ENCODE measurements at places on chromosomes 2 and 18. TPM values are rescaled to one million over a fixed set of nuclear protein-coding genes. Genes with fewer than 3 reads are reported as not detected.

DNA sequence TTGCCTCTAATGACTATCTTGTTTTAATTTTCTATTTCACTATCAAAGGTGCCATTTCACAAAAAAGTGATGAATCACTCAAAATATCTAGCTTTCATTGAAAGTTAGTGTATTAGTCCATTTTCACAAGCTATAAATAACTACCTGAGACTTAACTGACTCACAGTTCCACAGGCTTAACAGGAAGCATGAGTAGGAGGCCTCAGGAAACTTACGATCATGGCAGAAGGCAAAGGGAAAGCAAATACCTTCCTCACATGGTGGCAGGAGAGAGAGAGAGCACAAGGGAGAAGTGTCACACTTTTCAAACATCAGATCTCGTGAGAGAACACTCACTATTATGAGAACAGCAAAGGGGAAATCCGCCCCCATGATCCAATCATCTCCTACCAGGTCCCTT, 1220.4 kb upstream of the ZEB2 start:
- DNase-seq, result no peak
- no peaks in the 10 kb centered on the region for H3K36me3 ChIP-seq
- H3K4me3 ChIP-seq, result no peak overlapping the region
- H3K27me3 ChIP-seq, result peaks cover 1% of the 10 kb centered on the region
- H3K4me1 ChIP-seq, result peaks cover 11% of the 10 kb centered on the region

GRCh38 chr18:24536326-24536725, 75.9 kb downstream of the HRH4 start:
- peaks cover 27% of the 10 kb centered on the region for H3K27me3 ChIP-seq
- DNase-seq, result no peak
- H3K4me3 ChIP-seq, result no peak overlapping the region

- H3K36me3 ChIP-seq, result no peaks in the 10 kb centered on the region
- H3K27me3 ChIP-seq, result peaks cover 12% of the 10 kb centered on the region
- no peak overlapping the region for H3K27ac ChIP-seq
- no peak for DNase-seq
- H3K4me3 ChIP-seq, result no peak overlapping the region
Measured at GRCh38 chr2:108377401-108377800, 353 bp upstream of the SULT1C4 start.

Gene GRB14
- total RNA-seq, result not detected

- no peak for DNase-seq
- H3K4me1 ChIP-seq, result no peaks in the 10 kb centered on the region
- no peak overlapping the region for H3K27ac ChIP-seq
- no peak overlapping the region for H3K4me3 ChIP-seq
- no peaks in the 10 kb centered on the region for H3K36me3 ChIP-seq
Measured at GRCh38 chr2:21198637-21199036, 74.9 kb downstream of the TDRD15 start.

- no peak for DNase-seq
- no peaks in the 10 kb centered on the region for H3K36me3 ChIP-seq
- H3K4me1 ChIP-seq, result no peaks in the 10 kb centered on the region
- H3K4me3 ChIP-seq, result no peak overlapping the region
- no peak overlapping the region for H3K27ac ChIP-seq
Measured at GRCh38 chr18:5756823-5757222, 138.5 kb downstream of the TMEM200C start.

- H3K36me3 ChIP-seq, result no peaks in the 10 kb centered on the region
- peaks cover 6% of the 10 kb centered on the region for H3K27me3 ChIP-seq
- no peak overlapping the region for H3K4me3 ChIP-seq
- no peaks in the 10 kb centered on the region for H3K4me1 ChIP-seq
Measured at GRCh38 chr2:162473-163382, 101.1 kb downstream of the SH3YL1 start.

Gene CNTNAP5
- total RNA-seq, result not detected

Gene DTNA
- not detected for total RNA-seq

DNA sequence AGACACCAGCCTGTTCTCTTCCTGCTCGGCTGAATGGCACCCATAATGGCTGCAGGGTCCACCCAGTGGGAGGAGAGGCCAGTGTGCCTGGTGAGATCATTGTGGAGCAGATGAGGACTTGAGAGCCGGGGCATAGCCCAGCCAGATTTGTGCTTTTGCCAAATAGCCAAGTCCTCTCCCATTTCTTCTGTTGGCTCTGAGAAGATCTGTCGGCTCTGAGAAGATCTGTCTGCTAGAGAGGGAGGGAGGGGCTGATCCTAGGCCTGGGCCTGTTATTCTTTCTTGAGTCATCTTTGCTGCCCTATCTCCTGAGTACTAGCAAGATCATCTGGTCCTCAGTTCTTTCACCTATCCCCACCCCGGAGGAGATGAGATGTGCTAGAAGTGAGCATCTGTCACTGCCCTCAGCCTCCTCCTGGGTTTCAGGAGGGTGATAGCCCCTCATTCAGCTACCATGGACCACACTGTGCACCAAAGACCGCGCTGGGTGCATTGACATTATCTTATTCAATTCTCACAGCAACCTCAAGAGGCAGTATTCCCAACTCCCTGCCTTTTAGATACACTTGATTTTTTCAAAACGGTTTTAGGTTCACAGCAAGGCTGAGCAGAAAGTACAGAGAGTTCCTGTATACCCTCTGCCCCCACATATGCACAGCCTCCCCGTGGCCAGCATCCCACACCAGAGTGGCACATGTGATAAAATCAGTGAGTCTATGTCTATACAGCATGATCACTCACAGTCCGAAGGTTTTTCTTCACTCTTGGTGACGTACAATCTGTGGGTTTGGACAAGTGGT, 98.6 kb downstream of the CAPN13 start:
- peaks cover 3% of the 10 kb centered on the region for H3K4me1 ChIP-seq
- no peaks in the 10 kb centered on the region for H3K36me3 ChIP-seq
- no peak overlapping the region for H3K4me3 ChIP-seq
- H3K27ac ChIP-seq, result no peak overlapping the region
- no peak for DNase-seq

Gene RBM44
- total RNA-seq, result 0.42 TPM

- H3K27me3 ChIP-seq, result no peaks in the 10 kb centered on the region
- H3K36me3 ChIP-seq, result no peaks in the 10 kb centered on the region
- H3K27ac ChIP-seq, result no peak overlapping the region
- no peak for DNase-seq
Measured at GRCh38 chr2:71896385-71897136, 251.1 kb downstream of the CYP26B1 start.

Gene LBH
- total RNA-seq, result 176 TPM

Gene CCL20
- 4.4 TPM for total RNA-seq

Gene RFTN2
- total RNA-seq, result not detected

Gene PGAP1
- total RNA-seq, result 27.1 TPM

- no peak overlapping the region for H3K4me3 ChIP-seq
- no peaks in the 10 kb centered on the region for H3K36me3 ChIP-seq
- no peak for DNase-seq
Measured at GRCh38 chr2:26613241-26614215, 27.6 kb downstream of the CIB4 start.

DNA sequence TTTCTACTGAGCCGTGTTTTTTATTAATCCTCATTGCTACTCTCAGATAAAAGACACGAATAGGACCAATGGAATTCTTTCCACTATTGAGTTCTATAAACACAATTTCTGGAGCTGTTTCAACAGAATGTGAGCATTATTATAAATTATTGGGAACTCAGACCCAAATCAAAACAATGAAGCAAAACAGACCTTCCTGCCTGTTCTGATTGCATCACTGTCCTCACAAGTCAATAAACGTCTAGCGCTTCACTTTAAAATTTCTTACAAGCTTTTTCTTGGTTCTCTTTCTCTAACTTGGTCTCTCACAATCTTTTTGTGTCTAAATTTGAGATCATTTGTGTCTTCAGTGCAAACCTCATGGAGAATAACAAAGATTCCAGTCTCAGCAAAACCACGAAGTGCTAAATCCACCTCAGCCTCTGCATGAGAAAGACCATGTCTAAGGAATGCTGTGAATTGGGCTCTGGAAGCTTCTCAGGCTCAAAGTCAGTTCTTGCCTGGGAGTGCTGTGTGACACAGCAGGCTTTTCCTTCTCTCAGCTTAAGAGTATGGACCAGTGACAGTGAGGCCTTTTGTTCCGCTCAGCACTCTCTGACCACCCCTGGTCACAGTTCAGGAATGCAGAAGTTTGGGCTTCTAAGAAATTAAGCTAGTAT, 22.8 kb downstream of the ARHGAP28 start:
- H3K27ac ChIP-seq, result no peak overlapping the region
- no peaks in the 10 kb centered on the region for H3K36me3 ChIP-seq
- no peaks in the 10 kb centered on the region for H3K27me3 ChIP-seq

Gene TXNDC2
- not detected for total RNA-seq

DNA sequence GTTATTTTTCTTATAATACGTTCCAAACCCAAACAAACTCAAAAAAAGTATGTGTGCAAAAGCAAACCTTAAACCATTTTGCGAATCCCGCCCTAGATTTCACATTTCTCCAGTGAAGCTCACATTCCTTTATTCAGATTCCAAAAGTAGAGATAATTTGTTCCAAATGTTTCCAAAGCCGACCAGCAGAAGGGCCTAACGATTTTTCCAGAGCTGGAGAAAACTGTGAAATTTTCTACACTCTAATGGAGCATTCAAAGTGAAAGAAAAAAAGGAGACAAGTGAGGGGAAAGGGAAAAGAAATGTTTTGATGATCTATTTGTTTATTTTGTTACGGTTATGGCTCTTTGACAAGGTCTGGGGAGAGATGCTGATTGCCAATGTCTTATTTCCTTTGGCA, 286.5 kb upstream of the SLC14A2 start:
- H3K4me1 ChIP-seq, result no peaks in the 10 kb centered on the region
- H3K27me3 ChIP-seq, result no peaks in the 10 kb centered on the region
- H3K27ac ChIP-seq, result no peak overlapping the region
- H3K36me3 ChIP-seq, result no peaks in the 10 kb centered on the region

DNA sequence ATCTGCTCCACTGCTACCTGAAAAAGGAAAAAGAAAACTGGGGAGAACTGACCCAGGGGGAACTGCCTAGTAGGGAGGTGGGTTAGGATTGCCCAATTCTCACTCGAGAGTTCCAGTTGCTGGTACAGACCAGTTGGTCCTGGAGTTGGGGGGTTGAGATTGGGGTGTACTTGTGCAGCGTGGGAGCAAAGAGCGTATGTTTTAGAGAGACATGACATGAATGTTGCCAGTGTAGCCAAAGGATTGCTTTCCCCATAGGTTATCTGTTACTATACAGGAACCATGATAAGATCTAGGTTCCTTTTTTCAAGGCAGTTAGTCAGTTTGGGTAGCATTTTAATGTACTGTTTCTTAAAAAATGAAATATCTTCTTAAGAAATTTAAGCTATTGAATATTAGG, 68.6 kb downstream of the APLF start:
- peaks cover 1% of the 10 kb centered on the region for H3K4me1 ChIP-seq
- H3K36me3 ChIP-seq, result no peaks in the 10 kb centered on the region
- no peak for DNase-seq
- H3K4me3 ChIP-seq, result no peak overlapping the region

Gene HOXD10
- total RNA-seq, result not detected

- no peaks in the 10 kb centered on the region for H3K4me1 ChIP-seq
- H3K27ac ChIP-seq, result no peak overlapping the region
- peaks cover 9% of the 10 kb centered on the region for H3K27me3 ChIP-seq
- H3K4me3 ChIP-seq, result no peak overlapping the region
- DNase-seq, result no peak
- H3K36me3 ChIP-seq, result no peaks in the 10 kb centered on the region
Measured at GRCh38 chr2:227098162-227098515, 65.9 kb downstream of the COL4A4 start.

DNA sequence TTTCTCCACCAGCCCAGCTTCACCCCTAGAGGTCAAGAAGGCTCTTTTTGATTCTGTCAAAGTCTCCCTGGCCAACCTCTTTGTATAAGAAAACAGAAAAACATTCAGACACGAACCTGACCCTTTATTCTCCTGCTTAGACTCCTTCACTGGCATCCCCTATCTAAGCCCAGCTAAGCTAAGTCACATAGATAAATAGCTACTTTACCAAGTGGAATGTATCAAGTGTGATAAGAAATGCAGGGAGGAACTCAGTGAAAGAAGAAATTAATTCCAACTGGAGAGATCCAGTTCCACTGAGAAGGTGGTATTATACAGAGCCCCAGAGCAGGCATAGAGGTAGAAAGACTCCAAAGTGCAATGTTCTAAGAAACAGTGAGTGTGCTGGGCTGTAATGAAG, 489.5 kb downstream of the TNS1 start:
- no peak for DNase-seq
- peaks cover 3% of the 10 kb centered on the region for H3K27me3 ChIP-seq
- no peaks in the 10 kb centered on the region for H3K36me3 ChIP-seq
- peaks cover 5% of the 10 kb centered on the region for H3K4me1 ChIP-seq
- H3K27ac ChIP-seq, result no peak overlapping the region
- H3K4me3 ChIP-seq, result no peak overlapping the region

- no peaks in the 10 kb centered on the region for H3K36me3 ChIP-seq
- H3K27me3 ChIP-seq, result no peaks in the 10 kb centered on the region
- no peak for DNase-seq
- H3K27ac ChIP-seq, result no peak overlapping the region
Measured at GRCh38 chr2:66782780-66783361, 347.9 kb downstream of the MEIS1 start.

- no peak overlapping the region for H3K27ac ChIP-seq
- no peaks in the 10 kb centered on the region for H3K36me3 ChIP-seq
- no peak for DNase-seq
- no peak overlapping the region for H3K4me3 ChIP-seq
- no peaks in the 10 kb centered on the region for H3K27me3 ChIP-seq
Measured at GRCh38 chr2:19256121-19256601, 102.3 kb downstream of the OSR1 start.

Gene FRZB
- total RNA-seq, result not detected

DNA sequence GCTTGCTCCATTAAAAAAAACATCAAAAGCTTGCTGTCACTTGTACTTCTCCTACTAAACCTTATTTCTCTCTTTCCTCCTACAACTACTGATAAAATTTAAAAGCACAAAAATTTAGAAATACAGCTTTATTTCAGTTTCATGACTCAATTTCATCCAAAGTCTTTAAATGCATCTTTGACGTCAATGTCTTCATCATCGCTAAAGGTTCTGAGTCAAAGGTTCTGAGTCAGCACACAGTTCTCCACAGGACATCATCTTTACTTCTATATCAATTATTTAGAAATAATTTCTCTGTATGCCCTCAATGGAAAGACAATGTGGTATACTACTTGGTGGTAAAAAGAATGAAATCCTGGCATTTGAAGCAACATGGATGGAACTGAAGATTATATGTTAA, 163.9 kb upstream of the DNMT3A start:
- no peak for DNase-seq
- no peak overlapping the region for H3K4me3 ChIP-seq
- no peak overlapping the region for H3K27ac ChIP-seq
- no peaks in the 10 kb centered on the region for H3K4me1 ChIP-seq
- H3K36me3 ChIP-seq, result peaks cover 2% of the 10 kb centered on the region

Gene BARD1
- 34.3 TPM for total RNA-seq

Gene FOXI3
- not detected for total RNA-seq

GRCh38 chr2:239208465-239209180, 192.2 kb downstream of the HDAC4 start:
- H3K4me3 ChIP-seq, result no peak overlapping the region
- peaks cover 8% of the 10 kb centered on the region for H3K36me3 ChIP-seq
- H3K27ac ChIP-seq, result no peak overlapping the region
- H3K27me3 ChIP-seq, result no peaks in the 10 kb centered on the region
- DNase-seq, result no peak

DNA sequence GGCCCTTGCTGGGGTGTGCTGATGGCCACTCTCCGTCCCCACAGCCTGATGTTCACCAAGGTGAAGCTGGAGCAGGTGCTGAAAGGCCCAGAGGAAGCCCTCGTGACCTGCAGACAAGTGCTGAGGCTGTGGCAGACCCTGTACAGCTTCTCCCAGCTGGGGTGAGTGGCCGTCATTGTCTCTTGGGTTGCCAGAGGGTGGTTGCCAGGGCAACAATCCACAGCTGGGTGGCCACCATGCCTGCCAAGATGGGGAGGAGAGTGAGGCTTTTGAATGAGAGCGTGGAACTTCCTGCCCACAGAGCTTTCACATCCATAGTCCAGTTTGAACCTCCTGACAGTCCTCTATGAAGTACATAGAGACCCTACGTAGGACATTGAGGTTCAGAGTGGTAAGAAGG, 108.8 kb downstream of the STPG4 start:
- H3K4me1 ChIP-seq, result peaks cover 4% of the 10 kb centered on the region
- no peak overlapping the region for H3K4me3 ChIP-seq
- DNase-seq, result no peak
